ENCODE measurements at places on chromosomes 5 and 9.
A peak's percentile ranks its signal among the peaks of the same experiment; 100 is the strongest.

DNA sequence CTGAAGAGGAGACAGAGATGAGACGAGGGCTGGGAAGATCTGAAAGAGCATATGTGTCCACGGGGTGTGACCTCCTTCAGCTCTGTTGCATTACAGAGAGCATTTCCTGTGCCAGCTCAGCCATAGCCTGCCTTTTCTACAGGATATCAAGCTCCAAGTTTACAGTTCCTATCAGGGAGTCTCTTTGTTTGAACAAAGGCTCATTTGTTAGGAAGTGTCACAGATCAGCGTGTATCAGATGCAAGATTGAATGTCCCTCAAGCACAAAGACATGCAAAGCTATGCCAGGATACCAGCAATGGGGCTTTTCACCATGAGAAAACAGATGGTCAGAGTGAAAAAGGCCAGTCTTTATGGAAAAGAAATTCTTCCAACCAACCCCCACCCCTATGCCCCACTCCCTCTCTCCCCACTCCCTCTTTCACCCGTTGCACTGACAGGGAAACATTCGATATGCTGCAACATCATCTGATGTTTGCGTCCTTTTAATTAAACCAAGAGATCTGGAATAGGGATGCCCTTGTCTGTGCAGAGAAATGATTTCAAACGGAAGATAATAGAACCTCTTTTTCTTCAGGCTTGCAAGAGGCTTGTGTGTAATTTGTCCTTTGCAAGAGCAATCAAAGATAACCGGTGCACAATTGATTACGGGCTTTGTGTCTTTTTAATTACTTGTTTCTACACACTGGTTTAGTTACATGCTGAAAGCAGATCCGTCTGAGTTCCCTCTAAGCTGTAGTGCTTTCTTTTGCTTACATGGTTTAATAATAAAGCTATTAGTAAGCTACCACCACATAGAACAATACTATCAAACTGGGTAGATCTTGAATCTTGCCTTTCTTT lies 263.1 kb upstream of the RGMB start:
- no peak for DNase-seq

GRCh38 chr5:127417528-127417927 lies 99.9 kb upstream of the PRRC1 start:
- DNase-seq: no peak

- DNase-seq: no peak
These were observed 2.5 kb downstream of the PFN3 start for GRCh38 chr5:177397875-177398390.

DNA sequence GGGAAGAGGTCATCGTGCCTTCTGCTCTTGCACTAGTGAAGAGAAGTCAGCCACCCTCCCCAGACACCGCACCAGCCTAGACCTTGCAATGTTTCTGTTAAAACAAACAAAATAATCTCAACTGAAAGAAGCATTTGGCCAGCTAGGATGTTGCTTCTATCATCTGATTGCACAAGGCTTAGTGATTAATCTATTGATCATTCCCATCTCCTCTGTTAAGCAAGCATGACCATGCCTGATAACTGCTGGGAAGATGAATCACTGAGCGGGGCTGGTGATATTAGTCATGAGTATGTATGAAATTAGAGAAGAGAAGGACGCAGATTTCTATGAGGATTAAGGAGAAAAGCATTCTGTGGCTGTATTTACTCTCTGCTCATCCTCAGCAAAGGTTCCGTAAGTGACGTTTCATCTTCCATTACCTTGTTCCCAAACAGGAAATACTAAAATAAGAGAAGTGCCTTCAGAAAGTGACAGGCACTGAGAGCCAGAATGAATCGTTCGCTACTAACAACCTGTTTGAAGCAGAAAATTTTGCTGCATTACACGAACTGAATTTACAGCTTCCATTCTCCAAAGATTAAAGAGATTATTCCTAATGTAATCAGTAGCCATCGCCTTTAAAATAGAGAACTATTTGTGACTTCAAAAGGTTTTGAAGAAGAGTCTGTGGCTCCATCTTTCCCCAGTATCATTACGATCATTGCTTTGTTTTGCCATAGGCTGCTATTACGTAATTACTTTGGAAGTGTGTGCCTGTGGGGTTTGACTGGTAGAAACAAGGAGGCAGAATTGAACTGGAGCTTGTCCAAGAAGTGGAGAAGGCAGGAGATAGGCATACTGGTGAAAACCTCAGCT lies 219.1 kb downstream of the MED10 start:
- DNase-seq: no peak

- no peak for DNase-seq
These were observed 517.0 kb upstream of the CHD1 start for GRCh38 chr5:99445805-99446204.

GRCh38 chr5:39024005-39024404 lies 50.2 kb downstream of the RICTOR start:
- DNase-seq: no peak

DNA sequence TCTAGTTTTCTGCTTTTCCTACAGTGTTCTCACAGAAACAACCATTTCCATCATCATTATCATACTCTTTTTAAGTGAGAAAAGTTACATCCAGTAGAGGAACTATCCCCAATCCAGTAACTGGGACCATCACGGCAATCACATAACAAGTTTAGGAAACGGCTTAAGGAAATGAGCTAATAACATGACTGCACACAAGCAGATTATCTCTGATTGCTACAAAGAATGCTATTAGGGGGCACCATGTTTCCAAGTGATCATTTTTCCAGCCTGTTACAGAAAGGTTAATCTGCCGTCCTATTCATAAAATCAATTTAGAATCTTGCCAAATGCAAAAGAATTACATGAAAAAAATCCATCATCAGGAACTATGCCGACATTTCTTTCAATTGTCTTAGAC lies 94.6 kb downstream of the EFNA5 start:
- DNase-seq: no peak

DNA sequence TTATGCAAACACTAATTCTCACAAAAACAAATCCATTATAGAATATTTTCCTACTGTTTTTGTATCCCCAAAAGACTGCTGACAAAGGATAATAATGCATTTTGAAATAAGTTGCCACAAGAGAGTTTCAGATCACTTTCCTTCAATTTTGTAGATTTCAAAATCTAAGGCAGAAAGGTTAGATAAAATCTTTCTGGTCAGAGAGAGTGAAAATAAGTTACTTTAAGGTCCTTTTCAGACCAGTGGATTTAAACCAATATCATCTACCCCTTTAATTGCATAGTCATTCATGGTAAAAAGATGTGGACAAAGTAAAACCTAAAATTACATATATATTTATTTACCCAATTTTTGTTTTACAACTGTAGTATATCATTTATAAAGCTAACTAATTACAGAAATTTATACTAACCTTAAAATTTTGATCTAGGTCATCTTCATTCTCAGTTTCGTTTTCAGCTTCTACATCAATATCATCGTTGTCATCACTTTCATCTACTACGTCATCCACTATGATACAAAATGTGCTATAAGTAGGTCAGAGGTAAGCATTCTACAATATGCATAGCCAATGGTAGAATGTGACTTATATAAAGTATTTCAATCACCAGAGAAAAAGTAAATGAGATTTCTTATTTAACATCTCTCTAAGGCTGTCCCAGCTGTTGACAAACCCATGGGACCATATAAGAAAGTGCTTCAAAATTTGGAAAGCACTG lies 95.7 kb downstream of the AGTPBP1 start:
- DNase-seq: no peak

DNA sequence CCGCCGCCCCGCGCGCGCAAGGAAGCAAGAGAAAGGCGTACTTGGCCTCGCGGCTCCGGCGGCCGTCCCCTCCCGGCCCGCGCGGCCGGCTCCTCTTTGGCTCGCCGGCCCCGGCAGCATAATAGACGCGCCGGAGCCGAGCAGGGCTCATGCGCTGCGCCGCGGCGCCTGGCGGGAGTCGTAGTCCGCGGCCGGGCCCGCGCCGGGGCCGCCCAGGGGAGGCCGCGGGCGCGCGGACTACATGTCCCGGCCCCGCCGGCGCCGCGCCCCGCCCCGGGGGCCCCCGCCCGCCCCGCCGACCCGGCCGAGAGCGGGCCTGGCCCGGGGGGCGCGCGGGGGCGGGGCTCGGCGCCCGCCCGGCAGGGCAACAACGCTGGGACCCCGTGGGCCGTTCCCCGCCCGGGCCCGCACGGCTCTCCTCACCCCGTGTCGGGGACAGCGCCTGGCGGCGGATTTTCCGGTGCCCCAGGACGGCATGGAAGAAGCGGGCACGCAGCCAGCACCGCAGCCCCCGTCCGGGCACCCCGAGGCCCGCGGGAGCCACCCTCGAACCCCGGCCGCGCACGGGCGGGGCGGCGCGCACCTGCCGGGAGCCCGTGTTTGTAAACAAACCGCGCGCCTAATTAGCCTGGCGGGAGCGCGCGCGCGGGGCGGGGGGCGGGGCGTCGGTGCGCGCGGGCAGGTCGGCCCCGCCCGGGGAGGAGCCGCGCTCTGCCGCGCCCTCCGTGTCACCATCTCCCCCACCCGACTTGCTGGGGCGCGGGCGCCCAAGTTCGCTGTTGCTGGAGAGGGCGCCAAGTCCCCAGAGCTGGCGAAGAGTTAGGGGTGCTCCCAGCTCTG lies at the start of gene BRD3:
Gene BRD3, minus strand, starts transcription at position 123 of the 840 bp plus-strand sequence. CDS start 14,549 bp downstream, outside the sequence.
- DNase-seq: peak; percentile 62

GRCh38 chr5:138035605-138036537 lies 3.0 kb upstream of the FAM13B start:
- peak; percentile 41 for DNase-seq

GRCh38 chr5:180343110-180343830 lies 9.9 kb downstream of the GFPT2 start:
- DNase-seq: no peak

GRCh38 chr5:178388386-178389025 lies 155.9 kb upstream of the PHYKPL start:
- no peak for DNase-seq

DNA sequence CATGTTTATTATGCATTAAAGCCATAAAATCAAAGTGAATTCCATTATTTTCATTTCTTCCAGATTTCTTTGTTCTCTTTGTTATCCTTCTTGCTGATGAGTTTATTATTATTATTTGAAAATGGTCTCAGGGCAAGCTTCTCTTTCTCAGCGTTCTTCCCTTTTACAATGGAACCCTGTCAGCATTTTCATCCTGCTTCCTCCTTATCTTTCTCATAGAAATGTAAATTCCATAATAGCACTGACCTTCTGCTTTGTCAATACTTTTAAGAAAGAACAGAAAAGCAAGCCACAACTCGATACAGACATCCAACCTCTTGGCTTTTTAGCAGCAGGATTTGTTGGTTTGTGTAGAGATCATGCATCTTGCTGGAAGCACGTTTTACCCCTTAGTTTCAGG lies 114.0 kb upstream of the BASP1 start:
- DNase-seq: no peak

DNA sequence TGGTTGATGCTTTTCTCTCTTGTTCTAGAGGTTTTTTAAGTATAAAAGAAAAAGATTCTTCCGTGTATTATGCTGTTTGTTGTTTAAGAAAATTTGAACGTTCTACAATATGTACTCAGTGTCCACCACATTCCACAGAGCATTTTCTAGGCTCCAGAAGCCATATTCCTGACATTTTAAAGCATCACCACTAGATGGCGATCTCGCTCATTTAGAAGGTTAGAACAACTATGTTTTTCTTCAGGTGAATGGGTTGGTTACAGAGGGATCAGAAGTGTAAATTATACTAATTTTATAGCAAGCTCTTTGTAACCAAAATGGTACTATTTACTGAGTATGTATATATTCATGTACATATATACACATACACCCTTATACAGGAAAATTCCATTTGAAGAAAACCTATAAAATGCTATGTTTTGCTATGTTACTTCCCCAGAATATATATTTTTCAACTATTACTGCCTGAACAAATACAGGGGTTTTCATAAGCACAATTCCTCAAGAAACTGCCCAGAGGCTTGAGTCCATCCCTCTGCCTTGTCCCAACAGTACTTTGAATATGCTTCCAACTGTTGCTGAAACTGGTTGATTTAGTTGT lies 284.3 kb downstream of the CCDC171 start:
- no peak for DNase-seq

DNA sequence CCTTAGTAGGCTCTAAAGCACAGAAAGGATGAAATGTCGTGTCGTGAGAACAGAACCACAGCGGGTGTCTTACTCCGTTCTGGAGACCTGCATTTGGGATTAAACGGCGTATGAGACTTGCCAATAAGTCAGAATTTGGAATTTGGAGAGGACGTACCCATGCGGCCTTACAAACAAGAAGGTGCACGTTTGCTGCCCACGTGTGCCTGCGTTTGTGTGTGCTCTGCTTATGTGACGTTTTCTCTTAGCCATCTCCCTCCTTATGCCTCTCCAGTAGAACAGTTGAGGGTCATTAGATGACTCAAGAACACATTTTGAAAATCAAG lies 171.6 kb upstream of the OTULINL start:
- DNase-seq: no peak

- DNase-seq: no peak
These were observed 40.6 kb downstream of the TMEM174 start for GRCh38 chr5:73213566-73213998.

GRCh38 chr5:39846144-39846543 lies 421.4 kb upstream of the DAB2 start:
- no peak for DNase-seq

- DNase-seq: no peak
These were observed 115.7 kb downstream of the TRIO start for GRCh38 chr5:14258840-14259239.

DNA sequence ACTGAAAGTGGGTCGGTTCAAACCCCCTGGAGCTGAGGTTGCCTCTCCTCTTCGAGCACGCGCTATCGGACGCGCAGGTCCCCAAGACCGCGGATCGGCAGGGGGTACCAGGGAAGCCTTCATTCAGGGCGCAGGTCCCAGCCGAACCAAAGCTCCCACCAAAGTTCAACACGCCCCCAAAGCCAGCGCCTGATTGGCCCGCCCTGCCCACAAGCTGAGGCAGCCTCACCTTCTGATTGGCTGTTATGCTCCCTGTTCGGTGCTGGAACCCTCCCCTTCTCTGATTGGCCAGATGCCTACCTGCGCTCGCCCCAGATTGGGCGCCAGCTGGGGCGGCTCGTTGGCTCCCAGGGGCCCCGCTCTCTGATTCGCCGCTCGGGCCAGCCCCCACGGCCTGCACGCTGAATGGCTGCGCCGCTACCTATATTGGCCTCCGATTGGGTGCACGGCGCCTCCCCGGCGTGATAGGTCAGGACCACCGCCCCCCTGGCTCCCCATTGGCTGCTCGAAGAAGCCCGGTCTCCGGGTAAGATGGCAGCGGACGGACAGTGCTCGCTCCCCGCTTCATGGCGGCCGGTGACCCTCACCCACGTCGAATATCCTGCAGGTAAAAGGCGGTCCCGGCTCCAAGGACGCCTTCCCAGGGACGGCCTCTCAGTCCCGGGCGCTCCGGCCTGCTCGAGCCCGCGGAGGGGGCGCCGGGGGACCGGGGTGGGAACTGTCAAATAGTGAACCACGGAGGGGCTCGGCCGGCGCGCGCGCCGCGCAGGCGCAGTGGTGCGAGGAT lies at the start of gene DOLPP1:
Gene DOLPP1, plus strand, starts transcription at position 511 of the 787 bp plus-strand sequence. Its CDS starts 21 bp downstream, at position 532.
- DNase-seq: peak; percentile 94

DNA sequence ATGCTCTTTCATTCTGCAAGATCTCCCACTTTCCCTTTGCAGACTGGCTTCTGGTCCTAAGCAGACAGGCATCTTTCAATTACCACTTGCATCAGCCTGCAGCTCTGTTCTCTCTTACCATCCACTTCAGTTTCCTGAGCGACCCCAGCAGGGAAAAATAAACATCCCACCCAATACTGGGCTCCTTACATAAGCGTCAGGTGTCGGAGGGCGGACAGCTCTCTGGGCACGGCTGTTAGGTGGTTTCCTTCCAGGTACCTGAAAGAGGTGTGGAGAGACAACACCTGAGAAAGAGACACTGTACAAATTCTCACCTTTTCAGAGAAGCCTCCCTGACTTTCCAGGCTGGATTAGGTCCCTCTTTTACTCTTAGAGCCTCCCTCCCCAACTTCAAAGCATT lies 145.1 kb upstream of the PANK3 start:
- no peak for DNase-seq
